Femur (tissue), 1 donor: ENCODE measurements at places on chromosomes 5 and 9.
A peak's percentile ranks its signal among the peaks of the same experiment; 100 is the strongest.

- no peak for DNase-seq
These were observed 33.0 kb upstream of the PWWP2A start for GRCh38 chr5:160152287-160152686.

DNA sequence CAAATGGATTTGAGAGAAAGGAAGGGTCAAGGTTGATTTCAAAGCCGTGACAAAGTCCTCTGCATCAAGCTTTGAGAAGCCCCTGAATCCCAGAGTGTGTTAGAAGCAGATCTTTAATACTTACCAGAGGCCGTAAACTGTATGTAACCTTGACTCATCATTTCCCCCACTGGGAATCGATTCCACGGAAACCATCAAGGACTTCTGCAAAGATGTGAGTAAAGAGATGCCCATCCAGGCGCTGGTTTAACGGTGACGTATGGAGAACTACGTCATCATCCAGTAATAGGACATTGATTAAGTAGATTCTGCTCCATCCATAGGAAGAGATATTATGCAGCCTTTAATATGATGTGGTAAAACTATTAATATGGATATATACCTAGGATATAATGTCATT lies 1.6 kb downstream of the RNF183 start:
- no peak for DNase-seq

DNA sequence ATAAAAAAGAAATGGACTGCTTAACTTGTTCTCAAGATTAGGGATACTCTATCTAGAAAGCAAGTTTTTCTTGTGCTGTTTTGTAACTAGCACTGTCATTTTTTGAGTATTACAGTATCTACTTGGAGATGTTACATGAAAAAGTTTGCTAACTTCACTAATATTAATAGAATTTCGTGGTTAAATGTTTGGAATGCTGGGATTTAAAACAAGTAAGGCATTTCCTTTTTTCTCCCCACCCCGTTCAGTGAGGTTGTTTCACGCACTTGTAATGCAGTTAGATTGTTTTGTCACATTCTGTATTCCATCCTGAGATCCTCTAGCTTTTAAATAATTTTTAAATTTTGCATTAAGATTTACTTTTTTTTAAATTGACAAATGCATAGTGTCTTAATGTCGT lies 20.0 kb upstream of the TEK start:
- no peak for DNase-seq

- DNase-seq: no peak
These were observed 66.2 kb upstream of the CLINT1 start for GRCh38 chr5:157924931-157925729.

DNA sequence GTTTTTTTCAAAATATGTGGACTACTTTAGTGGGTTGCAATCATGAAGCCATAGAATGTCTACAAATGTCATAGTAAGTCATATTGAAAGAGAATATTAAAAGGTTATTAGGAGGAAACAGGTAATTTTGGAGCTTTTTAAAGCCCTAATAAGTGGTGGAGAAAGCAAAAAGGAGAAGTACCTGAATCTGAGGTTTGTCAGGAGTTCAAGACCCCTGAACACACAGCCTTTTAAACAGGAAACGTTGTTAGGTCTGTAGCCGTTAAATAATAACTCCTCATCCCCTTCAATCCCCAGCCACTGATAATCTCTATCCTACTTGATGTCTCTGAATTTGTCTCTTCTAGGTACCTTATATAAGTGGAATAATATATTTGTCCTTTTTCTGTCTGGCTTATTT lies 51.1 kb downstream of the SPEF2 start:
- no peak for DNase-seq

- peak; percentile 9 for DNase-seq
These were observed 72.6 kb downstream of the ZNF354C start for GRCh38 chr5:179132586-179133355.

- DNase-seq: no peak
These were observed 86.7 kb downstream of the FAM114A2 start for GRCh38 chr5:153952057-153952456.

GRCh38 chr9:114273461-114273881 lies 49.4 kb upstream of the ORM1 start:
- DNase-seq: peak; percentile 13

- no peak for DNase-seq
These were observed 64.9 kb downstream of the SIL1 start for GRCh38 chr5:139133282-139133681.
